ENCODE measurements at places on chromosomes 2 and 18.

GRCh38 chr2:98212092-98213000, 125.4 kb downstream of the VWA3B start:
- no peak for DNase-seq

GRCh38 chr18:8946066-8946838, 156.2 kb upstream of the NDUFV2 start:
- DNase-seq: no peak

DNA sequence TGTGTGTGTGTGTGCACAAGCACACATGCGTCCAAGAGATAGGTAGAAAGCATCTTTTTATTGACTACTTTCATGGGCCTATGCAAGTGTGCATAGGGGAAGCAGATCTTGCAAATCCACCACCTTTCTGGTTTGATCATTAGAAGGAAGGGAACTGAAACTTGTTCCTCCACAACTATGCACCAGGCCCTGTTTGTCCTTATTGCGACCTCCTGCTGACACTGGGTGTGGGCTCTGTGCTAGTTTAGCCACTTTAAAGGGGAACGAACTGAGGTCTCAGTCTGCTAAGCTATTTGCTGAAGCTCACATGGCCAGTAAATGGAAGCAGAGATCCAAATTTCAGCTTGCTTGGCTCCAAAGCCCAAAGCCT, 32.1 kb upstream of the INSIG2 start:
- no peak for DNase-seq

- peak; percentile 64 for DNase-seq
These were observed 15.9 kb upstream of the C1QL2 start for GRCh38 chr2:119174216-119174992.

Measured in NCI-H446 (cell line).